ENCODE measurements at places on chromosomes 4 and X.
A peak's percentile ranks its signal among the peaks of the same experiment; 100 is the strongest.

GRCh38 chr4:122661176-122662160, 40.6 kb upstream of the IL21 start:
- no peak for DNase-seq

DNA sequence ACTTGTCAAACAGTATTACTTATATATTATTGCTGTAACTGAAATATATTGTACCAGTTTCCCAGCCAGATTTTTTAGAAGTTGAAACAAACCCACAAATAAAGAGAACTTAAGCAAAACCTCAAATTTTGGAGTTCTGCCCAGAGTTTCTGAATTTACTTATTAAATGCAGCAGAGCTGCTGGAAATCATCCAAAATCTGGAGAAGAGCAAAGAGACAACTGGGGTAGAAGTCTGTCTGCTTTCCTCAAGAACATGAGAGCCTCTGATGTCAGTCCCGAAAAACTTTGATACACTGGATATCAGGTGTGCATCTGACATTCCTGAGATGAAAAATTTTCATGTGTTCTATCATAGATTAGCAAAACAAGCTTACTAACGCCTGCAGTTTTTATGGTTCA, 325.9 kb downstream of the NR3C2 start:
- peak; percentile 74 for DNase-seq

GRCh38 chrX:39601231-39602177, 496.3 kb downstream of the BCOR start:
- DNase-seq: no peak

- DNase-seq: peak; percentile 60
Measured at GRCh38 chrX:136147315-136147901, at the start of gene FHL1. TSS of gene FHL1 (plus strand) at chrX:136147533.

DNA sequence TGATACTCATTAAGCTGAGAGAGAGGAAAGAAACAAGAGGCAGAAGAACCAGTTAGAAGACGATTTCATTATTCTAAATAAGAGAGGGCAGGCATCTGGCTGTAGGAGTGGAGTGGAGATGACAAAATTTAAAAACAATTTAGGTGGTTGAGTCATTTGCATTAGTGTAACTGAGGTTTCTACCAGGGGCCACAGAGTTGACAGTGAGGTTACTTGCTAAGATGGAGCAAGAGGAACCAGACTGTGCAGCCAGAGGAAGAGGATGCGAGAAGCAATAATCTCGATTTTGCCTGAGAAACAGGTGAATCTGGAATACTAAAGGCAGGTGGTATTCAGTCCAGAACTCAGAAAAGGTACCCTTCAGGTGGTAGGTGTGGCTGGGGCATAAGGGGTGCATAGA, 491.9 kb downstream of the MID1IP1 start:
- DNase-seq: no peak
